NCI-H1417 treated with DMSO at 0.1 percent for 48 hours (cell line): ENCODE measurements at places on chromosomes 7 and 10.

GRCh38 chr7:664402-664775 is 62.1 kb upstream of the DNAAF5 start:
- no peak for DNase-seq

DNA sequence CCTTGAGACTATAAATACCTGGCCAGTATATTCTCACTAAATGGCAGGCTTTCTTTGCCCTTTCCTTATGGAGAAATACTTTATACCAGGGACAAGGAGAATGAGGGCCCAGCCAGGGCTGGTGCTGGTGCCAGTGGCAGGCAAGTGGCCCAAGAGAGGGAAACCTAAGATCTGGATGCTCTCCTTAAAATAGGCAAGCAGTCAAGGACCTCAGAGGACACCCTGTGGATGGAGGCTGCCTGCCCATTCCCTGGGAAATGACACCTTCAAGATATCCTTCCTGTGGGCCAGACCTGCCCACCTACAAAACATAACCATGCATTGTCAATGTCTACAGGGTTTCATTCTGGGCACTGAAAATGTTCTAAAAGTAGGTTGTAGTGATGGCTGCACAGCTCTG is 29.1 kb downstream of the POLR3A start:
- no peak for DNase-seq

GRCh38 chr7:129213828-129214227 is 11.0 kb upstream of the AHCYL2 start:
- DNase-seq = no peak

DNA sequence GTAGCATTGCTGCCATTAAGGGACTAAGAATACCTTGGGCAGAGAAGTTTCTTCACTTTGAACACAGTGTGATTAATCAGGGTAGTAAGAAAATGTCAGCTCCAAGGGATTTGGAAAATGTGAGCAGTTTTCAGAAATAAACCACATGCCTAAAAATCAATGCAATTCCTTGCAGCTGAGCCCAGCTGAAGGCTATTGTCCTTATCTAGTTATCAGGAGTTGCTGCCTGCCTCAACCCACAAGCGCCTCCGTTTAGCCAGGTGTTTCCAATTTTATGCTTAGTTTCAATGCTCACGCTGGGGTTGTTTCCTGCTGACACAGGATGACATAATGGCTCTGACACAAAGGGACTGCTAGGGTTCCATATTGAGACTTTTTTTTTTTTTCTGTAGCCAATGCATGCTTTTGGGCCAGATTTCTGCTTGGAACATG is 132.3 kb upstream of the ANK3 start:
- peak; percentile 50 for DNase-seq

GRCh38 chr10:29377333-29377961 is 88.6 kb downstream of the LYZL1 start:
- no peak for DNase-seq

DNA sequence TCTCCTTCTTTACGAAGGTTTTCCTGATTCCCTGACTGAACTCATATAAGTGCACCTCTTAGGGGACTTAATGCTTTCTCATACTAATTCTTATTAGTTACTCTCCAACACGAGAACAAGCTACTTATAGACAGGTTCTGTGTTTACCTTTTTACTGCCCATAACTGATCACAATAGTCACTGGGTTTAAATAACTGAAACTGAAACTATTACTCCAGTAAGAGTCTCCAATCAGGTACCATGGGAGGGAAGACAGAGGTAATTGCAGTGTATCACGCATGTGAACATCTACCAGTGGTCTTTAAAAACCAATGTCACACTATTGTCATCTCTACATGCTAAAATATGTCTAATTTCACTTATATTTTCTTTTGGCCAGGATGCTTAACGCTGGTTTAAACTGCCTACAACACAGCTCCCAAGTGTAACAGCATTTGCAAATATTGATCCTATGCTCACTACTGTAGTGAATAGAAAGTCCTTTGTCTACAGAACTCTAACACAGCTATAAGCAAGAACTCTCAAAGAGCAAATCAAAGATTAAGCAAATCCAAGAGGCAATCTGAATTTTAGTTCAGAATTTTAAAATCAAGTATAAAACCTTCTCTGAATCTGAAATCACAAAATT is 3.6 kb downstream of the GDI2 start:
- DNase-seq = no peak
